ENCODE measurements at places on chromosomes 4 and X.

GRCh38 chrX:39542316-39542715 is 555.4 kb downstream of the BCOR start:
- DNase-seq = no peak

DNA sequence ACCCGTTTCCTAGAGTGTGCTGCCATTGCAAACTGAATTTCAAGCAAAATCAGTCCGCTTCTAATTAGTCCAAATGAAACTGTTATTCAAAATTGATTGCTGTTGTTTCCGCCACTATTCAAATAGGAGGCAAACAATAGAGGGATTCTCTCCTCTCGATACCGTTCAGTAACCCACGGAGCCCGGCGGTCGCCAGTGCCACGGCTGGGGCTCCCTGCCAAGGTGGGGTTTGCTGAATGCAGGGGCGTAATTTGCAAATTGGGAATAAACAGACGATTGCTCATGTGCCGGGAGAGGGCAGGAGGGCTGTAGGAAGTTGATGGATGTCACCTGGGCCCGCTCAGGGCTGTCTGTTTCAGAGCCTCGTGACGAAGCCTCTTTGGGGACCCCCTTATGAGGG is 8.8 kb downstream of the ADRA2C start:
- no peak for DNase-seq

GRCh38 chr4:48032721-48033120 is 16.1 kb downstream of the NIPAL1 start:
- no peak for DNase-seq

GRCh38 chr4:172601195-172601594 is 567.4 kb upstream of the GALNT7 start:
- no peak for DNase-seq

DNA sequence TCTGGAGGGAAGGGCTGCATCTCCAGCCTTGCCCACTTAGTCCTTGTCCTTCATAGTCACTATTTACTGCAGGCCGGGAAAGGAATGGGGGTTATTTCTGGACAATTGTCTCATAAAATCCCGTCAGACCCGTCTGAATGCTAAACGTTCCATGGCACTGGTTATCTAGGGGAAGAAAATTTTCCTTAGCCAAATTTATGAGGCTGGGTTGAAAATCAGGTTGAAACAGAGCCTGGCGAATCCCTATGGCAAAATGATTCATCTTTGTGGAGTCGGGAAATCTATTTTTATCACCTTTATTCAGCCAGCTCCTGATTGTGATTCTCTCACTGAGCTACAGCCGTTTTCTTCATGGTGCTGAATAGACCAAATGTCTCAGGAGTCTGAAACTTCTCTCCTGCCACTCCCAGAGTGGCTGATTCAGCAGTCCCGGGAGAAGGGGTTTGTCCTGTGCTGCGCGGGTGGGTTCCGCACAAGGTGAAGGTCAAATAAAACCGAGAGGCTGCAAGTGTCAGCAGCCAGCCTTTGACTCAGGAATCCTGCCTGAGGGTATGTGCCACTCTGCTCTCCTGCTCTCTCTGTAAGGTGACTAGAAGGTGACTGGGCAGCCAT is 1.0 kb downstream of the LIMCH1 start:
- no peak for DNase-seq

- DNase-seq = no peak
Measured at GRCh38 chrX:153517946-153518834, 748 bp downstream of the ATP2B3 start.

- DNase-seq = no peak
Measured at GRCh38 chrX:53587795-53588420, 98.6 kb downstream of the HUWE1 start.

DNA sequence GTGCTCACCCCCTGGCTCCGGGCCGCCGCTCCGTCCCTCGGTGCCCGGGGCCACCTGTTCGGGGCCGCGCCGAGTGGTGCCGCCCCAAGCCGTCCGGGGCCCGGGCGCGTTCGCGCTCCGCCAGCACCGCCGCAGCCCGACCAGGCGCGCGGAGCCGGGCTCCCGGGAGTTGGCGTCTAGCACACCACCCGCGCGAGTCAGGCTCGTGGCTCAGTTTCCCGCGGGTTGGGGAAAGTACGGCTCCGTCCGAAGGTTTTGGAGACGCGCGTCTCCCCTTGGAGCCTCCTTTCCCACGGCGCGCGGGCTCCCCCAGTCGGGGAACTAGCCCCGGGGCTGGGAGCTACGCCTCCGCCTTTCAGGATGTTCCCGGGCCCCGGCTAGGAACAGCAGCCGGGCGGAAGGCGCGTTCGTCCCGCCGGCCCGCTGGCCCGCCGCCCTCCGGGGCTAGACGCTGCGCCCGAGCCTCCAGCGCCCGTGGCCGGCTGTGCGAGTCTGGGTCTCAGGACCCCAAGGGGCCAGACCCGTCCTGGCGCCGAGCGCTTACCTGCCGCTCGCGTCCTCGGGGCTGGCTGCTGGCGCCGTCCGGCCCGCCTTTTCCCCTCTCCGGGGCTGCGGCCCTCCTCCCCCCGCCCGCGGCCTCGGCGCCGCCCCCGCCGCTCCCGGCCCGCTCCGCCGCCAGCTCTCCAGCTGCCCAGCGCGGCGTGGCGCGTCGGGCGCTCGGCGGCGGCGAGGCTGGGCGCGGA is at the start of gene ADGRG2:
Gene ADGRG2 (minus strand): TSS at position 571 of the 743 bp plus-strand sequence. CDS start 53,634 bp downstream, outside the sequence.
- DNase-seq = no peak

GRCh38 chr4:87019246-87019791 is 84.5 kb downstream of the AFF1 start:
- no peak for DNase-seq

DNA sequence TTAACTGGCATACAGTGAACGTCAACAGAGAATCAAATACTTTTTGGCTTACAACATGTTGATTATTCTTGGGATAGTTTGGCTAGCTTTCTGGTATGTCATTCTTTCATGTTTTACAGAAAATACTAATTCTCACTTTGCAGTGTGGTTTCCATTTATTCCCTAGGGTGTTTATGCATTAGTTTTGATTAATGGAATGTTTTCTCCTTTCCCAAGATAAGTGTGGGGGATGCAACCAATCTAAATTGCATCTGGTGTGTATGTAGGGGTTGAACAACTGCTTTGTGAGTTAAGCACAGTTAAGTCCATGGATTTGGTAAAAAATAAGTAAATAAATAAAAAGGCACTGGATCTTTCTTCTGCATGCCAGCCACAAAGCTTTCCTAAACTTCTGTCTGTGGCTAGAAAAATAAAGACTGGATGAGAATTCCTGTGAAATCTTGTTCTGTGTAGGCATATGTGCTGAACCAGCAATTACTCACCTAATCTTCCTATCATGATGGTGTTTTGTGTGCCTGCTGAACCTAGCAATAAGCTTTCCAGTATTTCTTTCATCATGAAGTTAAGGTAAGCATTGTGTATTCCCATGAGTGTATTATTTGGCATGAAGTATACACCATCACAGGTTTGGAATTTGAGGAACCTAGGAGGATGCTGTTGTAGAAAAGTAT is 50.6 kb upstream of the TENM3 start:
- no peak for DNase-seq

GRCh38 chrX:32141841-32142240 is 1069.5 kb downstream of the DMD start:
- no peak for DNase-seq

DNA sequence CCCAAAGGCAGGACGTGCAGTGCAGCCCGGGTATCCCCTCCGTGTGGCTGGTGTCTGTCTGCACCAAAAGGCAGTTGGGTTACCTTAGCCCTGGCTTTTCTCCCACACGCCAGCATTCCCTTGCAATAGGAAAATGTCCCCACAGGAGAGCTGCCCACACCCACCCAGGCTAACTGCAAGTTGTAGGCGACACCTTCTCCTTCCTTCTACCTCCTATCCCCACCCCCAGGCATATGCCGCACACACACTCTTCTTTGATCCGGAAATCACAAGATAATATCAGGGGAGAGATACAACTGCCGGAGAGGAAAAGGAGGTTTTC is 444 bp upstream of the APBB2 start:
- no peak for DNase-seq

DNA sequence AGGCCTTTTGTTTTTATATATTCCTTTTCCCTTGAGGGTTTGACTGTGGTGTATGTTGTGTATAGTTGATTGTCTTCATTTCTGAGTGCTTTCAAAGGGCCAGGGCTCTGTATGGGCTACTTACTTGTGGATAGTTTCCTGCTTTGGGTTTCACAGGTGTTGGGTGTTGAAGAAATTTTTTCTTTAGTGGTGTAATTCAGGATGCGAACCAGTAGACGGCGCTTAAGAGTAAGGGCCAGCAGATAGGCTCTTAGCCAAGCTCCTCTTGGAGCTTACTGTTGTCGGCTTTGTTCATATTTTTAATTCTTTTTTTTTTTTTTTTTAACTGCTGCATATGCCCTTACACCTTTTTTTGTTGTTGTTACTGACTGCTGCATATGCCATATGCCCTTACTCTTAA is 276.3 kb upstream of the GALNT7 start:
- no peak for DNase-seq

Data from CD4-positive, alpha-beta T cell treated with Interleukin-1 beta for 1 hour (primary cell).